Osteocyte (in vitro differentiated cells): ENCODE measurements at places on chromosomes 1 and 21. TPM values are rescaled to one million over a fixed set of nuclear protein-coding genes. Genes with fewer than 3 reads are reported as not detected.

GRCh38 chr21:35905096-35905962 is 155.0 kb downstream of the SETD4 start:
- no peak for DNase-seq

DNA sequence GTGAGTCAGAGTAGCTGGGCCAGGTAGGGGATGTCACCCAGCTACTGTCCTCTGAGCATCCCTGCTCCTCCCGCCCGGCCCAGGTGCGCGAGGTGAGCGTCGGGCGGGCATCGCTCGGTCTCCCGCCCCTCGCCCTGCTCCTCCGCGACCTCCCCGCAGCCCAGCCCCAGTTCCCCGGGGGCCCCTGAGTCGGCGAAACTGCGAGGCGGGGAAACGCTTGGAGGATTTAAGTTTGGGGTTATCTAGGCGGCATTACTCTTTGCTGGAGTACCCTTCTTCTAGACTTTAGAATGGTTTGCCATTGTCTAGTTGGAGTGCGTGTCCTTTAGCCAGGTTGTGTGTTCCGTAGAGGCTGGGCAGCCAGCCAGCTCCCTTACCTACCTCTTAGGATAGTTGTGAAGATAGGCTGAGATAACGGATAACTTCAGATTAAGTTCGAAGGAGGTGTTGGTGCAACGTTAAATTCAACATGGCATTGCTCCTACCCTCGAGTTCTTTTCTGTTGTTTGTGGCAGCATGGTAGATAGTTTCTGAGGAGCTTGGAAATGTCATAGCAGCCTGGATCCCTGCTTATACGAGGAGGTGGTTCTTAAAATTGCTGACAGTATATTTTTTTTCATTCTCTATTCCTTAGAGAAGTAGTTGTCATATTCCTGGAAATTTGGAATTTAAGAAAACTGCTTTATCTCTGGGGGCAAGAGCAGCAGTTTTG is 697 bp downstream of the AGO3 start:
- DNase-seq, result no peak

DNA sequence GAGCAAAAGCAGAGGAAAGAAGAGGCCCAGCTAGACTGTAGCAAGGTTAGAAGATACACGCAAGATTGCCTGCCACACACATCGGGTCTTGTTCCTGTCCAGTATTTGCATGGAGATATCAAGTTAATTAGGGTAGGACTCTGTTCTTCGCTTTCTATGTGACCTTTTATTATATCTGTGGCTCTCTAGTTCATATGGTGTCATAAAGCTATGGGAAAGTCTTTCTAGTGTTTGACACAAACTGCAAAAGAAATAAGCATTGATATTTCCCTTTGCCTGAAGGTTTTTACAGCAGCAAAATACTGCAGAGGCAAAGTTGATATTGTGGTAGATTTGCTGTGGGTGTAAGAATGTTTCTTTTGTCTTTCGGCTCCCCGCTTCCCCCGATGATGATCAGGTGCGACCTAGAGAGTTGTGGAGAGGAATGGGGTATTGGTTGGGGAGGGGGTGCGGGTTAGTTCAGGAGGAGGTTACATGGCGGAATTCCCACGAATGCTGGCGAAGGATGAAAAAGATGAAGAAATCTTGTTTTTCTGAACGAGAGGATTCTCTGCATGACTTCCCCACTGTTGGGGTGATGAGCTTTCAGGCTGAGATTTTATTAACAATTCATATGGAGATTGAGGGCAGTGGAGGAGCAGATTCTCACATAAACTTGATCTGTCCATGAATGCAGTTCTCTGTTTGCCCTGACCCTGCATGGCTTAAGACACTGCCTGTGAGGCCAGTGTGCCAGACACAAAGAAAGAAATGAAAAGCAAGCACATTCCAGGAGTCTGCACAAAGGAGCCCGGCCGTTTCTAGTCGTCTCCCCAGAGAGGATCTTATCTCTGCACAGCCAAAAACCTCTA is 550.2 kb downstream of the USP25 start:
- no peak for DNase-seq

DNA sequence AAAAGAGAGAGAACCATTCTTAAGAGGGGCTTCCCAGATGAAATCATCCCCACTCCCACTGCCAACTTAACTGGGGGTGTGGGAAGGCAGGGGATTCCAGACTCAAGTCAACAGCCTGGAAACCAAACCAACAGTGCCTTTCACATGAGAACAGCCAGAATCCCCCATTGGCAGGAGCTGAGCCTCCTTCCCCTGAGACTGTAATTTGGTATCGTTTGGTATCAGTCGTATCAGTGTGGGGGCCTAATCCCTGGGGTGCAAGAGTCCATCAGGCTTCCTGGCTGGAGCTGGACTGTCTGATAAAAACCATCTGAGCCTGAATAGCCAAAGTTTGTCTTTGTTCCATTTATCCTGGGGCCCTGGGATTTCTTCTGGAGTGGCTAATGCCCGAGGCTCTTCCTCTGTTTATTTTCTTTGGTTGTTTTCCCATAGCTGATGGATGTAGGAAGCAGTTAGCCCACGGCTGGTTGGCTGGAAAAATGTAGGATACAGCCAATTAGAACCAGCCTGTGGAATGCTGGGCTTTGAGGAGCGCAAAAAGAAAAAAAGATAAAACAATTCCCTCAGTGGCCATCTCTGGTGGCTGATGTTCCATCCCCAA is 84.6 kb downstream of the LAMC2 start:
- DNase-seq, result no peak

The SON gene
- total RNA-seq, result 249 and 271 TPM in 2 replicates

The KIF2C gene
- 7.5 and 7.7 TPM in 2 replicates for total RNA-seq
